Right lobe of liver (tissue), 6 donors: ENCODE measurements at places on chromosomes 2 and 18. TPM values are rescaled to one million over a fixed set of nuclear protein-coding genes. Genes with fewer than 3 reads are reported as not detected.

Gene PLA2R1
- 0.70 TPM for total RNA-seq

Gene VIL1
- 2.8 TPM for total RNA-seq

Gene WDR12
- 27.0 TPM for total RNA-seq

Gene RPRM
- not detected for total RNA-seq

Gene DYNAP
- total RNA-seq: not detected

Gene ANKRD62
- total RNA-seq: not detected

Gene SH3YL1
- total RNA-seq: 8.0 TPM

Gene HTR2B
- 0.09 TPM for total RNA-seq

Gene CD226
- total RNA-seq: 1.5 TPM

Gene RAX
- not detected for total RNA-seq

Gene THSD7B
- total RNA-seq: 0.31 TPM
